ENCODE measurements at places on chromosomes 2 and 18.

DNA sequence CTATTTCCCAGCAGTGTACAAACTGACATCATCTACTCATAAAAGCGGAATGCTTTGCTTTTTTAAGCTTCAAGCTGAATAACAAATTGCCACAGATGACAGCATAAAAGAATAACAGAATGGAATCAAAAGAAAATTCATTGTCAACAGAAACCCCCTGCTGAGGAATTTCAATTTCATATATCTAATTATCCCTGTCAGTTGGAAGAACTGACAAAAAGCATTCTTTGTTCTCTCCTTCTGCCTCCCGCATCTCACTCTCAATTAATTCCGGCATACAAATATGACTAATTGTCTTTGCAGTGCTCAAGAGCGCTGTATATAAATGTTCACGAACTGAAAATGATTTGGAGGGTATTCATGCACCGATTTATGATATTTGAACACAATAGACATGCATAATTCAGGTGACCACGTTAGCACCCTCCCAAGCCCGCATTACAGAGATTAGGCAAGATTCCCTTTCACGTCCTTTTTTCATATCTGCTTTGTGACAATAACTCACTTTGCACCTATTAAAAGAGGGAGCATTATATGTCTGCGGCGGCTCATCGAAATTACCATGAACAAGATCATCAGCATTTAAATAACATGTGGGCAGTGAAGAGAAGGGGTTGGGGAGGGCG lies 277.7 kb upstream of the SALL3 start:
- no peak for DNase-seq

DNA sequence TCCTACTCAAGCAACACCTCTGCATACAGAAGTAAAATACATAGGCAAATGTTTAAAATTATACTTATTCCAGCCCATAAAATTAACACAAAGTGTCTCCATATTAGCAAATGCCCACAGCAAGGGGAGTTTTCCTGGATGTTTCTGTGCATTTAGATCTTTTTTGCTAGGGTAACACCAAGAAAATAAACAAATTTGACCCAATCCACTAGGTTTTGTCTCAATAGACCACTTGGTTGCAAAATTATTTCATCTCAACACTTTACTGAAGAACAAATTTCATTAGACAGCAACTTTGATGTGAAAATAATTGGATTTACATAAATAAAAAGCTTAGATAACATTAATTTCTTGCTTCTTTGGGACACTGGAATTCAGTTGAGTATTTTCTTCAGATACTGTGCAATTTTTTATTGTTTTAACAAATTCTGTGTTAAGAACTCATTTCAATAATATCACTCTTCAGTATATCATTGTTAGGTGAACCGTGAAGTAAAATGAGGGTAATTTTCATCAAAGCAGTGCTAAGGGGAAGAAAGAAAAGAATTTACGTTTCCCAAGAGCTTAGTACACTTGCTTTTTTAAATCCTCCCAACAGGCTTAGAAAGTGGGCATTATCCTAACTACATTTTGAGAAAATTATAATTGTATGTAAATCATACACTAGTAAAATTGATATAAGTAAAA lies 133.5 kb upstream of the TTC39C start:
- no peak for DNase-seq

GRCh38 chr2:42296226-42296625 lies 64.8 kb downstream of the COX7A2L start:
- no peak for DNase-seq

- peak; percentile 84 for DNase-seq
These were observed at the start of gene SFT2D3 for GRCh38 chr2:127701193-127701650. Gene SFT2D3, plus strand, starts transcription at chr2:127701497. Its CDS starts 32 bp downstream, at chr2:127701529.

DNA sequence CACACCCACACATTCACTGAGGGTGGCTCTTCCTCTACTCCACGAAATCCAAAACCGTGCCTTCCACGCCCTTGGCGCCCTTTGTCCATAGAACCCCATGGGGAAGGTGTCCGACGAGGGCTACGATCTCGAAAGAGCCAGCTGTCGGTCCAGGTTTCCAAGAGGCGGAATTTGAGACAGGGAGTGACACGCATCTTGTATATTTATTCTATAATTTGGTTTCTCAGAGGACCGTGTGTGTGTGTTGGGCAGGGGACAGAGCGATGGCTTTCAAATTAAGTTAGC lies 726 bp downstream of the C2orf69 start:
- DNase-seq: no peak

DNA sequence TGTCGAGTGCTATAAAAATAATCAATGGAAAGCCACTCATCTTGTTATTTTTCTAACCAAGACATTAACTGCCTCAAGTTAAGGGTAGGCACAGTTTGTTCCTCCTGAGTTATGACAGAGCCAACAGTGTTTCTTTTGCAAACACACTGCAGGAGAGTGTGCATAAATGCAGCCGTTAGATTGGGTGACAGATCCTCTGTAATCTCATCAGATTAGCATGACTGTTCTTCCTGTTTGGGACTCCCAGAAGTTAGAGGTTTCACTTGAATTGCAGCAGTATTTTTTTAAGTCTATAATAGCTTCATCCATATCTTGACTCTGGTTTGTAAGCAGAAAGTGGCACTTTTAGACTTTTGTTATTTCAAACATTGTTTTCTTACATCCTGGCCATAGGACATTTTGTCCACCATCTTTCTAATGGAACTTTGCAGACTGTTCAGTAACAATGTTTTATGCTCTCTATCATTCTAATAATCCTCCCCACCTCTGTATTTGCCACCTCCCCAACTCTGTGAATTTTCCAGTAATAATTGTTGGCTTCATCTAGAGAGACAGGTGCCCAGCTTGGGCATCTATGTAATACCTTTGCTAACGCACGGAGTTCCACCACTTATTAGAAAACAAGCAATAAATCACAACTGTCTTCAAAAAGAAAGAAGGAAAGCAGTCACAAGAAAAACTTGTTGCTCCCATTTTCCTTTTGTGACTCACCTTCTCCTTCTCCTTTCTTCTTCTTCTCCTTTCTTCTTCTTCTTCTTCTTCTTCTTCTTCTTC lies 560.0 kb downstream of the ADCYAP1 start:
- DNase-seq: no peak

DNA sequence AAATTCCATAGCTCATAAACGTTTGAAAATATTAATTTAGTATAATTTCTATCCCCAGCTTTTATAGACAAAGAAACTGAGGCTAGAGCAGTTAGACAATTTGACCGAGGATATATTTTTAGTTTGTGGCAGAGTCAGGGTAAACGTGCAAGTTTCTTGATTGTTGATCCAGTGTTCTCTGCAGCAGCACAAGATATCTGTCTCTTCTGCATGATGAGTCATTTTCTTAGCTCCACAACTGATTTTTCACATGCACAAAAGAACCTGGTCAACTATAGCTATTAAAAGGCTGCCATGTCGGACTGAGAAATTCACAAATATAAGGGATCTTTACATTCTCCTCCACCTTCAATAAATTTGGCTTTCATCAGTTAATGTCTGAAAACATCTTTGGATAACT lies 143.4 kb upstream of the CYP26B1 start:
- no peak for DNase-seq

DNA sequence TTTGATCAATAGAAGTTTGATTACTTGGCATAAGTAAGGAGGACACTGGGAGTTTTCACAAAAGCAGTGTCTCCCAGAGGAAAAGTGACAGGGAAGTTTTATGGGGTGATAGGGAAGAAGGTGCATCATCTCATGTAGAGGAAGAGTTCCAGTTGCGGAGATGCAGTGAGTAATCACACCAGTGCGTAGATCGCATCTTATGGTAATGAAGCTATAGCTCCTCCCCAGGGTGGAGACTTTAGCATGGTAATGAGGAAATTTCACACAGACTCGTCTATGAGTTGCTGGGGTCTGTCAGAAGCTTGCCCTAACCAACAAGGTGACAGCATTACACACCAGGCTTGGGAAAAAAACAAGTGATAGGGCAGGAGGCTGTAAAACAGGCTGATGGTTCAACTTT lies 49.0 kb downstream of the KYNU start:
- DNase-seq: no peak

DNA sequence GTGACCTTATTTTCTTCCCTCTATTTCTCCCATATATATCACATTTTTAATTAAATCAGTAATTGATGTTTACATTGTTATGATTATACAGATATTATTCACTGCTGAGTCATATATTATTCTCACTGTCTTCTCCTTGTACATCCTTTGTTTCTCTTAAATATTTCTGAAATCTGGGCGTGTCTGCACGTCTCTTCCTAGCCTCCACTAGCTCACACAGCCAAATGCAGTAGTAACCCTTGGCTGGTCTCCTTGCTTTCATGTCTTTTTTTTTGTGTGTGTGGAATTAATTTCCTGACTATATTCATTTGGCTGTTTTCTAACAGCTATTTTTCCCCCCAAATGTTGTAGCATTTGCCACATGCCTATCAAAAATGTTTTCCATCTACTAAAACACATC lies 15.8 kb downstream of the CCNYL1 start:
- DNase-seq: no peak

DNA sequence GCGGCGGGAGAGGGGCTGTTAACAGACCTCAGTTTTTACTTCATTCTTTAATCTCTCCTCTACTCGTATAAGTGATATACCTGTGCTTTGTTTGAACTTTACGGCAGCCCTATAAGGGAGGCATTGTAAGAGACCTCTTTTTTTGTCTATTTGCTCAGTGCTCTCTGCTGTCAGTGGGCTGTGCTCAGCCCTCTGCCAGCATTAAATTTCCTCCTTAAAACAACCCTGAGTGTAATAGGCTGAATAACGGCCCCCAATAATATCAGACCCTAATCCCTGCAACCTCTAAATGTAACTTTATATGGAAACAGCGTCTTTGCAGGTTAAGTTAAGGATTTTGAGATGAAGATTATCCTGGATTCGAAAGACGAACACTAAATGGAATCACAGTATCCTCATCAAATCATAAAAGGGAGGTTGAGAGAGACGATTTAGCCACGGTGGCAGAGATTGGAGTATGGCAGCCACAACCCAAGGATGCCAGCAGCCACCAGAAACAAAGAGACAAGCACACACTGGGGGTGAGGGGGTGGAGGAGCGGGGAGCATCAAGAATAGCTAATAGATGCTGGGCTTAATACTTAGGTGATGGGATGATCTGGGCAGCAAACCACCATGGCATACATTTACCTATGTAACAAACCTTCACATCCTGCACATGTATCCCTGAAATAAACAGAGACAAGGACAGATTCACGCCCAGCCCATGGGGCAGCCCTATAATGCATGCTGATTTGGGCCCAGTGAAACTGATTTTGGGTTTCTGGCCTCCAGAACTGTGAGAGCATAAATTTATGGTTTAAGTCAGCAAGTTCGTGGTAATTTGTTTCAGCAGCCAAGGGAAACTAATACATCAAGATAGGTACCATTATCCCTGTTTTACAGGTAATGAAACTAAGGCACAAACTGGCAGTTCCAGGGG lies 894 bp upstream of the FARSB start:
- DNase-seq: no peak

DNA sequence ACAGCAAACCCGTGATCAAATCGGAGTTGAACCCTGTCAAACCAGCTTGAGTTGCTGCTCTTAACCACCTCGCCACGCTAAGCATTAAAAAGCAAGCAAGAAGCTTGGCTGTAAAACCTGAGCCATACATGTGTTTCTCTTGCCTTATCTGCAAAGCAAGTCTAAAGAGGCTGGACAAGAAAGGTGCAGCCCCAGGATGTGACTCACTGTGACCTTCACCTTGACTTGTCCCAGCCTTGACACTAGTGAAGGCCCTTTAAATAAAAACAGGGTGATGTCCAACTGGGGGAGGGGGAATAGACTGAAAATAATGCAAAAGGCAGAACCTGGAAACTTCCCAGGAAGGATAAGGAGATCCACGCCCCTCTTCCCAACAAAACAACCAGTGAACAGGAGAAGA lies 127.6 kb upstream of the NPAS2 start:
- no peak for DNase-seq

Measured in activated T-helper 1 cell treated with Interleukin-2 at 50 U/mL for 16 hours (primary cell).